A549 treated with dexamethasone at 1 μM for 4 hours (cell line): ENCODE measurements at places on chromosomes 12 and 14. TPM values are rescaled to one million over a fixed set of nuclear protein-coding genes. Genes with fewer than 3 reads are reported as not detected.

Gene KLRC1
- total RNA-seq = not detected in 5 replicates

Gene SLC6A13
- total RNA-seq = 0.16 to 0.47 TPM (median 0.24 TPM) in 5 replicates

Gene PAPOLA
- 73.4 to 102 TPM (median 91.6 TPM) in 5 replicates for total RNA-seq

Gene TRIM9
- total RNA-seq = 9.3 to 17.1 TPM (median 15.5 TPM) in 5 replicates

Gene ETFBKMT
- total RNA-seq = 0.82 to 1.3 TPM (median 0.92 TPM) in 5 replicates

Gene AHNAK2
- 200 to 252 TPM (median 220 TPM) in 5 replicates for total RNA-seq

Gene CBX5
- 22.5 to 35.9 TPM (median 31.6 TPM) in 5 replicates for total RNA-seq

Gene KRT83
- total RNA-seq = 2.4 to 3.0 TPM (median 2.8 TPM) in 5 replicates

Gene HSP90B1
- total RNA-seq = 566 to 645 TPM (median 619 TPM) in 5 replicates

Gene ESR2
- total RNA-seq = 0.06 to 0.15 TPM (median 0.09 TPM) in 4 of 5 replicates, not detected in the other

Gene OR6S1
- total RNA-seq = not detected in 5 replicates

Gene SETD1B
- total RNA-seq = 7.2 to 16.5 TPM (median 14.5 TPM) in 5 replicates

Gene BHLHE41
- total RNA-seq = 0.22 to 1.7 TPM (median 0.47 TPM) in 5 replicates

Gene WSCD2
- 0.02 TPM in 1 of 5 replicates, not detected in the others for total RNA-seq

Gene ANAPC7
- total RNA-seq = 47.0 to 60.7 TPM (median 57.1 TPM) in 5 replicates

Gene PLBD1
- total RNA-seq = 3.9 to 6.3 TPM (median 4.8 TPM) in 5 replicates

Gene YLPM1
- 37.9 to 44.8 TPM (median 41.5 TPM) in 5 replicates for total RNA-seq

Gene FGD4
- 18.6 to 31.4 TPM (median 23.7 TPM) in 5 replicates for total RNA-seq

Gene ACACB
- 11.0 to 18.0 TPM (median 15.5 TPM) in 5 replicates for total RNA-seq

Gene RPGRIP1
- 0.15 to 0.39 TPM (median 0.25 TPM) in 5 replicates for total RNA-seq

Gene KRT6C
- 0.07 TPM in 1 of 5 replicates, not detected in the others for total RNA-seq

Gene RPL10L
- total RNA-seq = not detected in 5 replicates

Gene NPFF
- total RNA-seq = not detected in 5 replicates

Gene KRT82
- not detected in 5 replicates for total RNA-seq

Gene IKZF4
- 2.3 to 2.9 TPM (median 2.8 TPM) in 5 replicates for total RNA-seq

Gene AMDHD1
- total RNA-seq = 1.6 to 2.8 TPM (median 2.3 TPM) in 5 replicates

Gene RFLNA
- total RNA-seq = 0.07 to 0.24 TPM (median 0.09 TPM) in 5 replicates

Gene DBX2
- total RNA-seq = not detected in 5 replicates

Gene AKAP6
- 0.29 to 0.70 TPM (median 0.41 TPM) in 5 replicates for total RNA-seq

Gene PPHLN1
- total RNA-seq = 47.6 to 78.6 TPM (median 57.1 TPM) in 5 replicates

Gene ASIC1
- 4.2 to 6.0 TPM (median 5.9 TPM) in 5 replicates for total RNA-seq

Gene HOXC6
- 3.9 to 5.6 TPM (median 4.8 TPM) in 5 replicates for total RNA-seq

Gene ST8SIA1
- 0.09 TPM in 1 of 5 replicates, not detected in the others for total RNA-seq
